ENCODE measurements at places on chromosomes 2 and 18.

DNA sequence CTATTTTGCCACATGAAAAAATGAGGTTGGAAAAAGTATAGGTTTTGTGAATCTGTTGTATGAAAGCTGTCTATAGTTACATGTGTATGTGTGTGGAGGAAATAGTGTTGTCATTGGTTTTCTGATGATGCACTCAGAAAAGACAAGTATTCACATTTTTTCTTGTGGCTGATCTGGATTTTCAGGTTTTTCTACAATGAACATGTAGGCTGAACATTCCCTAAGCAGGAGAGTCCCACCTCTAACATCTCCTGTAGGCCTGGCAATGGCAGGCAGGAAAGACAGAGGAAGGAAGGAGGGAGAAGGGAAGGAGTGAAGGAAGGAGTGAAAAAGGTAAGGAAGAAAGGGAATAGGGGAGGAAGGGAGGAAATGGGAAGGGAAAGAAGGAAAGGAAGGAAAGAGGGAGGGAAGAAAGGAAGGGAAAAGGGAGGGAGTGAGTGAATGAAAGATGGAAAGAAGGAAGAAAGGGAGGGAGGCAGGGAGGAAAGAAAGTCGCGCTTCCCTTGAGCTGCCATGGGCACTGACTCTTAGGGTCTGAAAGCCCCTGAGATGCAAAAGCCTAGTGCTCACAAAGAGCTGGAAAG is 495 bp upstream of the IL36RN start:
- no peak for DNase-seq

GRCh38 chr2:11009891-11010290 is 98.2 kb downstream of the KCNF1 start:
- DNase-seq: no peak

GRCh38 chr2:47617523-47618271 is 165.2 kb upstream of the MSH6 start:
- DNase-seq: no peak

DNA sequence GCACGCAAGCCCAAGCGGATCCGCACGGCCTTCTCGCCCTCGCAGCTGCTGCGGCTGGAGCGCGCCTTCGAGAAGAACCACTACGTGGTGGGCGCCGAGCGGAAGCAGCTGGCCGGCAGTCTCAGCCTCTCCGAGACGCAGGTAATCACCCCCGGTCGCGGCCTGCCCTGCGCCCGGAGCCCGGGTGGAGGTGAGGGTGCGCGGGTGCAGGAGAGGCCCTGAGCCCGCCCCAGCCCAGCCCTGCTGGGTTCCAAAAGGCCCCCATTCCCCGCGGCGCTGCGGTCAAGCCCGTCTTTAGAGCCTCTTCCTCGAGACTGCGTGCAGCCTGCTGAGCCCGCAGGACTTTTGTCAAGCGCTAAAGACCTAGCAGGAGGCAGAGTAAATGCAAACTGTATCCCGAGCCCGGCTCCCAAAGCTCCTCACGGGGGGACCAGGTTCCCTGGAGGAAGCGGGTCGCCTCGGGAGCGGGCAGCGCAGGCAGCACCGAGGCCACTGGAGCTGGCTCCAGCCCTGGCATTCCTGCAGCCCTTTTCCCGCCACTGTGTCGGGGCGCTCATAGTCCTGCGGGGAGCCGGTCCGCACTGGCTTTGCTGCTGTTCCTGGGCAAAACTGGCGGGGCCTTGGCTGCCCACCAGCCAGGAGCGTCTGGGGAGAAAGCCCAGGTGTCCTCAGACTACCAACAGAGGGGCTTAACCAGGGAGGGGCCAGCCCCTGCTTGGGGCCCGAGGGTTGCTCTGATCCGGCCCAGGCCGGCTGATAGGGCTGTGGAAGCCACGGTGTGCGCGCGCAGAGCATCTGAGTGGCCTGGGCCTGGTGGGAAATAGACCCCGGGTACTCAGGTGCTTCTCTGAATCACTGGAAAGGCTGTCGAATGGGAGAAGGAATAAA is 7.3 kb downstream of the EMX1 start:
- DNase-seq: no peak

- no peak for DNase-seq
These were observed 408.9 kb downstream of the RIT2 start for GRCh38 chr18:42706618-42707017.

- no peak for DNase-seq
These were observed 528 bp upstream of the PCGF1 start for GRCh38 chr2:74507926-74508520.

DNA sequence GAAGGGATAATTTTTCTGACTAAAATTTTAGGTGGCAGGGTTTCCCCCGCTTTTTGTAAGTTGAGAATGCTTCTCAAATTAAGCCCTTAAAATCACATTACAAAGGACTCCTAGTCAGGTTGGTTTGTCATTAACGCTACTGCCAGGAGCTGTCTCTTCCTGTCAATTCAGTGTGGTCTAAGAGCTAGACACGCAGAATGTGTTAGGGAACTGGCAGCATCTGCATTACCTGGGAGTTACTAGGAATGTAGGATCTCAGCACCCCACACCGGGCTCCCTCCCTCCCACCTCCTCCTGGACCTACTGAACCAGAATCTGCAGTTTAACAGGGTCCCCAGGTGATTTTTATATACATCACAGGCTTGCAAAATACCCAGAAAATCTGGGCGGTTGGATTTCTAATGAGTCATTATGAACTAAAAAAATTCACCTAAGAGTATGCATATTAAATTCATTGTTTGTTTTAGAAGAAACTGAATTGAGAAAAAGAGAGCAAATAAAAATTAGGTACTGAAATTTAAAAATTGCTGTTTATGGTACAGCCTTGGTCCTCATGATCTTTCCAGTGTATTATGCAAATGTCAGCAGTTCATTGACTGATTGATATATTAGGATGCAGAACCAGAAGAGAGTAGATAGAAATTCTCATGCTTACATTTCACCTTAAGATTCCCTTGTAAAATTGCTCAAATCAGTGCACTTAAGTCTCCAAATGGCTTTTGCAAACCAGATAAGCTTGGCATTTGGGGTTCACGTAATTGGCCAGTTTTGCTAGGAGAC is 130.9 kb upstream of the ITGA6 start:
- no peak for DNase-seq

Measured in substantia nigra (tissue), 51 donors.